ENCODE measurements at places on chromosomes 6 and 20. TPM values are rescaled to one million over a fixed set of nuclear protein-coding genes. Genes with fewer than 3 reads are reported as not detected.

Gene C6orf15
- 1.2 TPM for total RNA-seq

Gene TTBK1
- under 0.01 TPM for total RNA-seq

Gene PSORS1C2
- not detected for total RNA-seq

Gene TLDC2
- not detected for total RNA-seq

Gene HMGN4
- total RNA-seq: 45.1 TPM

Gene RCAN2
- not detected for total RNA-seq

Gene GHRH
- total RNA-seq: not detected

Gene SRMS
- not detected for total RNA-seq

Data from placental epithelial cell (primary cell).